ENCODE measurements at places on chromosomes 12 and 14.

- no peak for DNase-seq
Measured at GRCh38 chr14:32683679-32684078, 255.0 kb upstream of the NPAS3 start.

DNA sequence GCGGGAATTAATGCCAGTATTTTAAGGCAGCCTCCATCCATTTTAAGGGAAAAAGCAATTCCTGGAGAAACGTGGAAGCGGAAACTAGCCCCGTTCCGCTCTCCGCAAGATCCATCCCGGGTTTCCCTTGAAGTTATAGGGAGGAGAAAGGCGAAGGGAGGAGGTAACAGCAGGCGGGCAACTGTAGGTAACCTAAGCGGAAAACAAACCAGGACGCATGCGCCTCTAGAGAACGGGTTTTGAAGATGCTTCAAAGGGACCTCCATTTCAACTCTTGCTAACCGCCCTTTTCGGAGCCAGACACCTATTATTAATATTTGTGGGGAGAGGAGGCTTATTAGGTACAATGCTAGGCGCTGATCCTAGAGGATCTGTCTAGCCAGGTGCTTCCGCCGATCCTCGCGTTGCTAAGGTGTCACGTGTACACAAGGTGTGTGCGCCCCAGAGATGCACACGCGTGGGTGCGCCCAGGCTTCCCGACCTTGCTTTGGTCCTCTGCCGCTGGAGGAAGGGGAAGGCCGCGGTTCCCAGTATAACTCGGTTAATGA lies 6.2 kb downstream of the TBX5 start:
- no peak for DNase-seq

DNA sequence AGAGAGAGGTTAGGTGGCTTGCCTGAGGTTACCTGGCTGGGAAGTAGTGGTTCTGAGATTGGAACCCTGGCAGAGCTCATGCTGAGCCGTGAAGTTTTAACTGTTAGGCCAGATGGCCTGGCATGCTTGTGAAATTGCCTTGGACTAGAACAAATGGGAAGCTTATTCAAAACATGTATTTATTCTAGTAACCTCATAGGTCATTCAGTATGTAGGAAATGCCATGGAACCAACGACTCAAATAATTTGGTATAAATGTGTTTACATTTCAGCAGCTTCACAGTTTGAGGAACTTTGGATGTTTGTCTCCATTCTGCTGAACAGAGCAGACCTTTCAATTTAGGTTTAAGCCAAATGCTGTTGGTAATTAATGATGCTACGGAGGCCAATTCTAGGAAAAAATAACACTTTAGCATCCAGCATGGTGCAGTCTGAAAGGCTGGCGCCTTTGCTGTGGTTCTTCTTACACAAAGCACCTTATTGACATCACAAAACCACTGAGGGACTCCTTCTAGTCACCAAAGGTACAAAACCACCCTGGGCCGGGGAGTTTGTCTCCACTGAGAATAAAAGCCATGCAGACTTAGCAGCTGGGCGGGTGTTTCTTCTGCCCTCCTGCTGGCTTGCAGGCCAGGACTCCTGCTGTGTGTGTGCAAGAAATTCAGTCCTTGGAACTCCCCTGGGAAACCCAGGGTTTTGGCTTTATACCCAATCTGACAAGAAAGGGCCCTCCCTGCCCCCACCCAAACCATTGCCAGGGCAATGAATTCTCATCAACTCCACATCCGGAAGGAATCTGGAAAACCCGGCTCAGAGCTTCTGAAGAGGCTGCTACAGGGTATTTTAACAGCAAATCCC lies 64.2 kb downstream of the ELK3 start:
- DNase-seq = peak; percentile 37

DNA sequence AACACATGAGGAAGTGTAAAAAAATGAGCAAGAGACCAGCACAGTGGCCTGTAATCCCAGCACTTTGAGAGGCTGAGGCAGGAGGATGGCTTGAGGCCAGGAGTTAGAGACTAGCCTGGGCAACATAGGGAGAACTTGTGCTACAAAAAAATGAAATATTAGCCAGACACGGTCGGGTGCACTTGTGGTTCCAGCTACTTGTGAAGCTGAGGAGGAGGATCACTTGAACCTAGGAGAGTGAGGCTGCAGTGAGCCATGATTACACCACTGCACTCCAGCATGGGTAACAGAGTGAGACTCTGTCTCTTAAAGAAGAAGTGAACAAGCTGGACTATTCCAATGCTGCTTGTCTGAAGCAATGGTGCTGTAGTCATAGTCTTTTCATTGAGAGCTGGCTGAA lies 36.3 kb upstream of the MAP3K9 start:
- no peak for DNase-seq

- no peak for DNase-seq
Measured at GRCh38 chr12:87846045-87846444, 183.2 kb downstream of the C12orf50 start.

DNA sequence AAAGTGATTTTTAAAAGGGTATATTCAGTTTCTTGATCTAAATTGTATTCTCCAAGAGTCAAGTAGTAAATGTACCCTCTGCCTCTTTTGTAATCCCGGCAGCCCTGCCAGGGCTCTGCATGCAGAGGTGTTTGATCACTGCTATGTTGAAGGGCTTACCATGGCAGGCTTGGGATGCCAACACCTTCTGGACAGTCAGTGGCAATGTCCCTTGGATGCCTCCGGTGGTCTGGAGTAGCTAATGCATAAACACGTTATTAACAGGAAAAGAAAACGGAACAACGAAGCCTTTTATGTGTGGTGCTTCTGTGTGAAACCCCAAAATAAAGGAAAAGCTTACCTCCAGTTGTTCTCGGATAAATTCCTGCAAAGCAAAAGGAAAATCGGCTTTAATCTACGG lies 19.9 kb downstream of the EIF2B2 start:
- DNase-seq = no peak

DNA sequence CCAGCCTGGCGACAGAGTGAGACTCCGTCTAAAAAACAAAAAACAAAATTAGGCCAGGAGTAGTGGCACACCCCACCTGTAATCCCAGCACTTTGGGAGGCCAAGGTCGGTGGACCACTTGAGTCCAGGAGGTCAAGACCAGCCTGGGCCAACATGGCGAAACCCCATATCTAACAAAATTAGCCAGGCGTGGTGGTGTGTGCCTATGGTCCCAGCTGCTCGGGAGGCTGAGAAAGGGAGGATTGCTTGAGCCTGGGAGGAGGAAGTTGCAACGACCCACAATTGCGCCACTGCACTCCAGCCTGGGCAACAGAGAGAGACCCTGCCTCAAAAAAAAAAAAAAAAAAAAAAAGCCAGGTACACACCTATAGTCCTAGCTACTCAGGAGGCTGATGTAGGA lies 37.0 kb downstream of the KDM2B start:
- DNase-seq = no peak

GRCh38 chr12:89733579-89734201 lies 25.1 kb upstream of the ATP2B1 start:
- DNase-seq = peak; percentile 55

GRCh38 chr12:84502907-84503787 lies 409.5 kb downstream of the SLC6A15 start:
- DNase-seq = peak; percentile 62

DNA sequence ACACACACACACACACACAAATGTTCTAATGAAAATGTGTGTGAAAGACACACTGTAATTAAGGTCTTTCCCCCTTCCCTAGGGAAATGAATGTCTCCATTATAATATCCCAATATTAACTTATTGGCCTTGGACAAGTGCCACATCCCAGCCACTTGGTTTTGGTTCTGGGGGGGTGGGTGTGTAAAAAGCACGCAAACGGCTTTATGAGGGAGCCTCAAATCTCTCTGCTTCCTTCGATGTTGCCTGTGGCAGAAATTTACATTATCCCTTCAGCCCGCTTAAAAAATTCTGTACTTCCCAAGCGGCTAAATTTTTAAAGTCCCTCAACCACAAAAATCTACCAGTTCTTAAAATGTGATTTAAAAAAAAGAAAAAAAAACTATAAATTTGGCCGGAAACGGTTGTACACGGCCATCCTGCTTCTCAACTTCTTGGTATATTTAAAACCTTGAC lies 432 bp downstream of the C14orf93 start:
- no peak for DNase-seq

GRCh38 chr12:113062502-113063395 lies 6.2 kb downstream of the DTX1 start:
- no peak for DNase-seq

- DNase-seq = no peak
Measured at GRCh38 chr14:32427726-32428528, 98.8 kb downstream of the AKAP6 start.

DNA sequence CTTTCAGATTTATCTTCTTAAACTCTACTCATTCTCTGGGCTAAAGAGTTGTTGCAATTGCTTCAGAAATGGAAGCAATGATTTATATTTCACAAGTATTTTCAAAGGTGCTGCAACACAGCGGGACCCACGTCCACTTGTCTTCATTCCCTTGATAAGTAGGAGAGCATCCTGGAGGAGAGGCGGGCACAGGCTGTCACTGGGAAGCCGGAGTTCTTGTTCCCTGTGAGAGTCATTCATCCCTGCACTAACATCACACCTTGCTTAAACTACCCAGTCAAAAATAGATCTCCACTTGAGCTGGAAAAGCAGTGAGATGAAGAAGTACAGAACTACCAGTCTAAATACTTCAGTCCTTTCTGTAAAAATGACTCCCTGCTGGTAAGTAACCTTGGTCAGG lies 160.5 kb upstream of the RASSF8 start:
- no peak for DNase-seq

DNA sequence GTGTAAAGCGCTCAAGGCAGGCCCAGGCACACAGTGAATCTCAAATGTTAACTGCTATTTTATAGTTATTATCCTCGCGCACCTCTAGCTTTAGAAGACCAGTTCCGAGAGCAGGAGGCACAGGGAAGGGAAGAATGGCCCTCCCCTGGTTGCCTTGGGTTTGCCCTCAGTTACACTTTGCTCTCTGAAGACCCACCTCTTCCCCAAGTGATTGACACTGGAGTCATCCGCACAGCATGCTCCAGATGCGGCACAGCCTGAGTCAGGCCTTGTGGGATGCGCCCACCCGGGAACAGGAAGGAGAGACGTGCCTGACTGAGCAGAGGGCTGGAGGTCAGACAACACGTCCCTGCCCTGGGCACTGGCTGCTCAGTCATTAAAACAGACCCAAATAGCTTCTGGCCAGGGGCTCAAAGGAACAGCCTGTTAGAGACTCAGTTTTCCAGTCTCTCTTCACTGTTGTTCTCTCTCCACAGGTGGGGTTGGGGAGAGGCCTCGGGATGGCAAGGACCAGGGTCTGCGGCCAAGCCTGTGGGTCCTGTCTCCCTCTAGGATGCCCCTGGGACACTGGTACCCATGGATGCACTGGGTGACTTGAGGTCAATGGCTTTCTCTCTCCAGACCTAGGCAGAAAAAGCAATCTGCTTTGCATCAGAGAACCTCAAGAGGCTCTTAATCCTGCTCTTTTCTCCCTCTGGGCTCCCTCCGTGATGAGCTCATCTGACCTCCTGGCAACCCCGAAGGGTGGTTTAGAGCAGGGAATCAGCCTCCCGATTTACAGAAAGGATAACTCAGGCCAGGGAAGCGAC lies 13.6 kb upstream of the MLXIP start:
- DNase-seq = peak; percentile 74

GRCh38 chr14:71555654-71556559 lies 376.3 kb upstream of the RGS6 start:
- DNase-seq = no peak

DNA sequence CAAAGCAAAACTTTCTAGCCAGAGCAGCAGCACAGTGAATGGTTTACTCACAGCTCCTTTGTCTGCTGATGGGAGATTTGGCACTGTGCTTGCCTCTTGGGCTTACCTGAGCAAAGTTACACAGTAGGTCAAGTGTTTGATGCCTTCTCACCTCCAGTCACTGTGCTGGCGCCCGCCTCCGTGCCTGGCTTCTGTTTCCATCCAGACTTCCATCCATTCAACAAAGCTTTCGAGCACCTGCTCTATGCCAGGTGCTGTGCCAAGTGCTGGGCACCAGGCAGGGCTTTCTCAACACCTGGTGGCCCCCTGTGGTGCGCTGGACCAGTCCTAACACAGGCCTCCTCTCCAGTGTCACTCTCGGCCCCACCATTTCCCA lies 199.2 kb upstream of the EEA1 start:
- no peak for DNase-seq

DNA sequence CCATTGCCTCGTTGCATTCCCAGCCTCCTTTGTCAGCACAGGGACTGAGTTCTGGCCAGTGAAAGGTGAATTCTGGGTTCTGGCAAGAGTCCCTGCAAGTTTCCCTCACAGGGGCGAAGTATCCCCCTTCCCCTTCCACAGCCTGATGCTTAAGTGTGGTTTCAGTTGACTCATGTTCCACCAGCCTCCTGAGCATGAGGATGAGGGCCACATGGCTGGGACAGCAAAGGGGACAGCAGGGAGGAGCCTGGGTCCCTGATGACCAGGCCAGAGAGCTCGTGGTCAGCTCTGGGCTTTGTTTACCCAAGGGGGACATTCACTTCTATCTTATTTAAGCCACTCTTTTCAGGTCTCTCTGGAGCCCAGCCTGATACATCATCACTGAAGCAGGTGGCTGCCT lies 36.5 kb downstream of the CACNA2D4 start:
- DNase-seq = no peak

- DNase-seq = no peak
Measured at GRCh38 chr14:79841433-79841832, 369.9 kb downstream of the DIO2 start.

GRCh38 chr12:132471011-132471857 lies 18.7 kb upstream of the FBRSL1 start:
- DNase-seq = no peak

- DNase-seq = peak; percentile 66
Measured at GRCh38 chr12:111462210-111462769, 56.6 kb downstream of the SH2B3 start.

DNA sequence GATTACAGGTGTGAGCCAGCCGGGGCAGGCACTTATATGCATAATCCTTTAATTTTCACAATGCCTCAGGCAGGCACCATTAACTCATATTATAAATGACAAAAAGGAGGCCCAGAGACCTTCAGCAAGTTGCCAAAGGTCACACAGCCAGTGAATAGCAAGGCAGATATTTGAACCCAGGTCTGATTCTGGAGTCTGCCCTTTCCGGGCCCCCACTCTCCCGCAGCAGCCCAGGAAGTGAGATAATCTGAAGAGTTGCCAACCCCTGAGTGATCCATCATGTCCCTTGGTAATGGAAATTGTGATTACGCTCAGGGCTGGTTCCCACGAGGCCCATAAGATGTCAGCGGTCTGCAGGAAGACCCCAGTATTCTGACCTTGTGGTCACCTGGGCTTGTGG lies 95.3 kb upstream of the MED13L start:
- no peak for DNase-seq

DNA sequence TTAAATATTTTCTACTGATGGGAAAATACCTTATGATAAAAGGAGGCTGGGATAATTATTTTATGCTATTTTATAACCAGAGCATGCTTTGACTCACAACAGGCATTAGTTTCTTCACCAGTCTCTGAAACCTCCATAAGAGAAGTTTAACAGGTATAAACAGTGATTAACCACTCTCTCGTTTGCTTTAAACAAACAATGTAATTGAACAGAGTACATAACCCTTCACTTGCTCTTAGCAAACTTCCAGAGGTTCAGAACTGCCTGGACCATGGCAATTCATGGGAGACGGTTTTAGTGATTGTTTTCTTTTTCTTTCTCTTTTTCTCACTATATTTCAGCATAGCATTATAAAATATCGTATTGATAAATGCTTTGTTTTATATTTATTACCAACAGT lies 35.3 kb downstream of the CFAP251 start:
- DNase-seq = no peak

- DNase-seq = no peak
Measured at GRCh38 chr12:62767946-62768345, 167.0 kb downstream of the PPM1H start.

GRCh38 chr14:20624495-20625070 lies 16.9 kb downstream of the OR6S1 start:
- peak; percentile 74 for DNase-seq
